ENCODE measurements at places on chromosomes 6 and 20. TPM values are rescaled to one million over a fixed set of nuclear protein-coding genes. Genes with fewer than 3 reads are reported as not detected.

DNA sequence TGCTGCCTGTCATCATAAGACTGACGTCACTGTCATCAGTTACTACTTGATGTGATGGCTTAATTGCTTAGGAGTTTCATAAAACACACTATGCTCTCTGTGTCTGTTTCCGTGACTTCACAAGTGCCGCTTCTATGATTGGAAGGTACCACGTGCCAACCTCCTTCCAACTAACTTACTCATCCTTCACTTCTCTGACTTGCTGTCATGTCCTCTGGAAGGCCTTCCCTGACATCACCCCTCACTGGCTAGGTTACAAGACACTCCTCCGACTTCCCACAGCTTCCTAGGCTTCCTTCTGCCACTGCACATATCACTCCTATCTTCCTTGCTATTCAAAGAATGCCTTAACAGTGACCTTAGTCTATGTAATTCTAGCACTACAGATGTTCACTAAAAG lies 20.4 kb downstream of the SERINC3 start:
- H3K36me3 ChIP-seq: peaks cover 9% of the 10 kb centered on the region
- H3K27me3 ChIP-seq: no peaks in the 10 kb centered on the region
- DNase-seq: no peak
- no peak overlapping the region for H3K27ac ChIP-seq
- H3K4me1 ChIP-seq: no peaks in the 10 kb centered on the region
- H3K4me3 ChIP-seq: no peak overlapping the region

Gene FAM162B
- total RNA-seq: 6.9 TPM

- H3K36me3 ChIP-seq: no peaks in the 10 kb centered on the region
- no peaks in the 10 kb centered on the region for H3K27me3 ChIP-seq
- H3K27ac ChIP-seq: no peak overlapping the region
Observed at GRCh38 chr6:50305660-50306059, 255.9 kb upstream of the DEFB112 start.

DNA sequence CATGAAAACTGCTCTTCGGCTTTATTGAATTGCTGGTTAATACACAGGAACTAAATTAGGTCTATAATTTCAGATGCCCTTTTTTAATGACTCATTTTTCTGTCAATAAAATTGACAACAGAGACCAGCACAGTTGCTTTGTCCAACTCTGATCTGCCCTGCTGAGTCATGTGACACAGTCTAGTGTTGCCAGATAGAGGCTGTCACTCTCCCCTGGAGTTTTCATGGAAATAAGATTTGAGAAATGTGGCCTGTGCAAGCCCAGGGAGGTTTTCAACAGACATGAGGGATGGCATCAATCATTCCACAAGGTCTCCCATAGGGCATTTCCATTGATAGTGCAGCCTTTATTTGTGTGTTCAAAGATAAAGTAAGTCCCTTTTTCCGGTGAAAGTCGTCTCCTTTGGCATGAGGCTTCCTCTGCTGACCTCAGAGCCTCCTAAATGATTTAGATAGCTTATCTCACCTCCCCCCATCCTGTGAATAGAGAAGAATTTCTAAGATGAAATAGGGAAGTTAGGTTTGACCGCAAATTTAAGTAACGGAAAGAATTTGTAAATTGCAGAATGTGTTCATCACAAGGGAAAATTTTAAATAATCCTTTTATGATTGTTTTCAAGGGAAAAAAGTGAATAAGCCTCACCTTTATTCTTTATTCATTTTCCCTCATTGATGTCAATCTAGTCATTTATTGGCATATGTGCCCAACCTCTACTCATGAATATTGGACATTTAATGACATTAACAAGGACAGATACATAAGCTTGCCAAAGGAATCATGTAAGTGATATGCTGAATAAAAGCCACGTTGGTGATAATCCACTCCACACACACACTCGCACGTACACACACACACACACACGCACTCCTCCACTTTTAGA lies 277.7 kb downstream of the ADGB start:
- H3K27me3 ChIP-seq: no peaks in the 10 kb centered on the region
- H3K27ac ChIP-seq: no peak overlapping the region
- DNase-seq: no peak

GRCh38 chr6:164151161-164152120 lies 736.9 kb downstream of the QKI start:
- H3K4me3 ChIP-seq: no peak overlapping the region
- H3K4me1 ChIP-seq: no peaks in the 10 kb centered on the region
- no peaks in the 10 kb centered on the region for H3K36me3 ChIP-seq
- H3K27ac ChIP-seq: peak overlapping the region; percentile 83
- DNase-seq: no peak

DNA sequence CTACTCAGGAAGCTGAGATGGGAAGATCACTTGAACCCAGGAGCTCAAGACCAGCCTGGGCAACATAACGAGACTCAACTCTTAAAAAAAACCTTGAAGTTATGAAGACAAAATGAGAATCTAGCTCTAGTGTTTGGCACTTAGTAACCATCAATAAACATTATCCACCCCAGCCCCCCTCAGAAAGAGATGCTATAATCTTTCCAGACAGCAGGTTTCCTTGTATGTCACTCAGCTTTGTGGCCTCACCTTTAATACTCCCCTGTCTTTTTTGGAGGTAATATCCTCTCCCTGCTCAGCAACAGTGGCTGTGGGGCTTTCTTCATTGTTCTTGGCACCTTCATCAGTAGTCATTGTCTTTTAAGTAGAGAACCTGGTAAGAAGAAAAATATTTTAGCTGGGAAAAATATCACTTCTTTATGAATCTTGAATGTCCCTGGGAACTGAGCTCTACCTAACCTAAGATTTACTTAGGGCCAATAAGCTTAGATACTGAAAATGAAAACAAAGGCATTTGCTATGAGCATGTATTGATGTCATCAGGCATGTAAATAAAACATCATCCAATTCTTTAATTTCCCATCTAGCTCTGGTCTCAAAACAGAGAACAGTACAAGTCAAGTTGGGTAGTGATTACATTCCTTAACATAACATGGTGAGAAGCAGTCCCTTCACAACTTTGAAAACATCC lies 46.1 kb downstream of the FKBP5 start:
- H3K27ac ChIP-seq: no peak overlapping the region
- H3K4me1 ChIP-seq: no peaks in the 10 kb centered on the region
- no peak overlapping the region for H3K4me3 ChIP-seq
- peaks cover 12% of the 10 kb centered on the region for H3K36me3 ChIP-seq
- no peak for DNase-seq

Gene TAAR2
- total RNA-seq: not detected

DNA sequence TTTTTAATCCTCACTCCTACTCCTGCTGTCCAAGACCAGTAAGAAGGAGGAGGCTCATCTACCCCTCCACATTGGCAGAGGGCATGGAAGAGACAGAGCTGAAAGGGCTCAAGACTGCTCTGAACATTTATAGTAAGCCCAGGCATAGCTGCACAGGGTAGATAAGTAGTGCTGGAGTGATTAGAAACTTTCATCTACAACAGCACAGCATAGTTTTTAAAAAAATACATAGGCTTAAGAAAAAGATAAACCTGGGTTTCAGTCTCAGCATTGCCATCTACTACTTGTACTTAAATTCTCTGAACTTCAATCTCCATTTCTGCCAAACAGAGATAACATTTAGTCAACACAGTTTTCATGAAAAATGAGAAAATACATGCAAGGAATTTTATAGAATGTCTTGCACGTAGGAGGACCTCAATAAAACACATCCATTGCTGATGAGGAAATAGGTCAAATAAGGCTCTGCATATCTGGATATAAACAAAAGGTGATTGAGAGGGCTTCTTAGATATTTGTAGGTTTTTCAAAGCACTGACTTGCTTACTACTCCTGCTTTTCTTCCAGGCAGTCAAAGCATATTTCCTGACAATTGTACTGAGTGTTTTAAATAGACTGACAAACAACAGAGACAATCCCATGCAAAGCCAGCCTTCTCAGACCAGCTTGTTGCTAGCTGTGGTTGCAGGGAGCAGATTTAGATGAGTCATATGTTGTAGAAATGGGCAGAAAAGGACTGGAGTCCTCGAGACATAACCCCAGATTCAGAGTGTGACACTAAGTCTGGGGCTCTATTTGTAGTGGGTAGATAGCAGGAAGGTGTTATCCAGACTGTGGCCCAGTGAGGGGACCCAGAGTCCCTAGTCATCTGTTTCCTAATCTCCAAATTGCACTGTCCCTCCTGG lies 107.4 kb upstream of the TAB2 start:
- DNase-seq: no peak
- H3K4me1 ChIP-seq: no peaks in the 10 kb centered on the region
- no peaks in the 10 kb centered on the region for H3K36me3 ChIP-seq
- no peaks in the 10 kb centered on the region for H3K27me3 ChIP-seq

- H3K36me3 ChIP-seq: no peaks in the 10 kb centered on the region
- no peak overlapping the region for H3K4me3 ChIP-seq
- no peaks in the 10 kb centered on the region for H3K27me3 ChIP-seq
- no peaks in the 10 kb centered on the region for H3K4me1 ChIP-seq
- no peak for DNase-seq
- H3K27ac ChIP-seq: no peak overlapping the region
Observed at GRCh38 chr6:133814797-133815196, 74.1 kb upstream of the TCF21 start.

DNA sequence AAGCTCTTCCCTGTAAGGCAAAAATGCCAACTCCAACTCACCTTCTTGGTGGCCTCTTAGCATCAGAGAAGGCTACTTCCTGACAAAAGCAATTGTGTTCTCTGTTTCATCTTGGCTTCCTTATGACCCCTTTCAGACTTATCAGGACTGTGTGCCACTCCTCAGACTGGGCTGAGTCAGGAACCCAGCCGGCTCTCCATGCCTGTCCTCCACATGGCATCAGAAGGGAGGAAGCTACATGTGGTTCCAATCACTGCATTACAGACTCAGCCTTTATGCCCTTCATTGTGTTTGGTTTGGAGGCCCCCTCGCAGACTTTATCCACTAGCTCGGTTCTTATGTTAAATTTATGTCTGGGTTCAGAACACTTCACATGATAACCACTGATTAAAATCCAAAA lies 142.5 kb downstream of the SLC24A3 start:
- H3K36me3 ChIP-seq: no peaks in the 10 kb centered on the region
- no peaks in the 10 kb centered on the region for H3K4me1 ChIP-seq
- no peak overlapping the region for H3K4me3 ChIP-seq
- no peak overlapping the region for H3K27ac ChIP-seq

- no peaks in the 10 kb centered on the region for H3K27me3 ChIP-seq
- no peaks in the 10 kb centered on the region for H3K4me1 ChIP-seq
Observed at GRCh38 chr6:143299253-143300166, 151.0 kb downstream of the ADAT2 start.

GRCh38 chr6:46098678-46099077 lies 31.1 kb upstream of the ENPP4 start:
- H3K27ac ChIP-seq: peak overlapping the region; percentile 27
- H3K36me3 ChIP-seq: no peaks in the 10 kb centered on the region
- peak; percentile 69 for DNase-seq
- no peaks in the 10 kb centered on the region for H3K27me3 ChIP-seq
- no peaks in the 10 kb centered on the region for H3K4me1 ChIP-seq

Gene MUC22
- not detected for total RNA-seq

- H3K36me3 ChIP-seq: no peaks in the 10 kb centered on the region
- no peaks in the 10 kb centered on the region for H3K4me1 ChIP-seq
- DNase-seq: no peak
- no peak overlapping the region for H3K4me3 ChIP-seq
Observed at GRCh38 chr6:11416936-11417576, 120.5 kb upstream of the TMEM170B start.

- no peak for DNase-seq
- no peaks in the 10 kb centered on the region for H3K27me3 ChIP-seq
- no peak overlapping the region for H3K4me3 ChIP-seq
- H3K27ac ChIP-seq: no peak overlapping the region
- H3K36me3 ChIP-seq: no peaks in the 10 kb centered on the region
Observed at GRCh38 chr20:13883425-13883824, 98.6 kb downstream of the NDUFAF5 start.

Gene B3GALT4
- total RNA-seq: 15.0 TPM

Measured in breast epithelium (tissue), 4 donors.